ENCODE measurements at places on chromosomes 13 and 19.

DNA sequence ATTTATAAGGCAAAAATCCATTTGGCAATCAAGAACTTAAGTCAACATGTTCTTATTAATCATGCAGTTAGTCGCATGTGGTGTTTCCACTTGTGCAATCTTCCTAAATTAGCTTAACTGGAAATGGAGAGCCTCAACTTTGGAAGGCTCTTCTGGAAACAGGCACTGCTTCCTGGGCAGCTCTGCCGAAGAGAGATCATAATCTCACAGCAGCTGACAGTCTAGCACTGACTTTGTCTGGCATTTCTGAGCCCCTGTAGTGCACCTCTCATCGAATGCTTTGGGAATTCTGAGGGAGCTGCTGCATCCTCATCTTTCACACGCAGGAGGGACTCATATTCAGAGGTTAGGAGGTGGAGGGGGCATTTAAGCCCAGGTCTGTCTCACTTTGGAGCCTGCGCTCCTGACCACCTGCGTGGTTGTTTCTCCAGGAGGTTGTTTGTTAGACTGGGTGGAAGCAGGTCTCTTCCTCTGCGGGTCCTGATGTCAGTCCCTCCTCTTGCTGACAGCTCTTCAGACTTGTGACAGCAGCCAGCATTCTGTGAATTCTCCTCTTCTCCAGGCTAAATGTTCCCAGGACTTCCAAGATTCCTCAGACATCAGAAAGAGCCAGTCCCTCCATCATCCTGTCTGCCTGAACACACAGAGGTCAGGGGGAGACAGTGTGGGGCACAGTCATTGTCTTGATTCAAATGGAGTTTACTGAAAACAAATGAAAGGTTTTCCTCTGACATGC, 100.4 kb upstream of the GJB6 start:
- no peak for DNase-seq

DNA sequence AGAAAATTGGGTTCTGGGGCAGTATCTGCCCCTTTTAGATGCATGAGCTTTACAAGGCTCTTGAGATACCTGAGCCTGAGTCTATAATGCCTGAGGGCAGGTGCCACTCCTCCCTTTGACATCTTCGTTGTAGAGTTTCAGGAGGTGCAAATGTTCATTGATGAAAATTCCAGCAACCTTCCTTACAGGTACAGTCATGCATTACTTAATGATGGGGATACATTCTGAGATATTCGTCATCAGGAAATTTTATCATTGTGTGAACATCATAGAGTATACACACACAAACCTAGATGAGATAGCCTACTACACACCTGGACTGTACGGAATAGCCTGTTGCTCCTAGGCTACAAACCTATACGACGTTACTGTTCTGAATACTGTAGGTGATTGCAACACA, 310.0 kb downstream of the SHISA2 start:
- DNase-seq: no peak

DNA sequence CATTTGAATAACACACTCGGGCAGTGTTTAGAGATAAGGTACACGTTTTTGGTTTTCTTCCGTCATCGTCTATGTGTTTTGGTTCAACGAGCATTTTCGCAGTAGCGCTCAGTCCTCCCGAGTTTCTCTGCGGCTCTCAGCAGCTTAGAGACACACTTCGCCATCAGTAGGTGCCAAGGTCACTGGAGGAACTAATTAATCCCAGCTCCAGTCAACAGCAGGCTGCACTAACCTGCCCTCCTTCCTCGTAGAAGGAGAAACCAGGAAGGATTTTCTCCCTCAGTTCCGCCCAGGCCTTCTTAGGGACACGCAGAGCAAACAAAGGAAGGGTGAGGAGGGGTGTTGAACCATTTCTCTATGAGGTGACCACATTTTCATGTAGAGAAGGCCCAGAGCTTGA, 12.6 kb downstream of the MBNL2 start:
- no peak for DNase-seq

DNA sequence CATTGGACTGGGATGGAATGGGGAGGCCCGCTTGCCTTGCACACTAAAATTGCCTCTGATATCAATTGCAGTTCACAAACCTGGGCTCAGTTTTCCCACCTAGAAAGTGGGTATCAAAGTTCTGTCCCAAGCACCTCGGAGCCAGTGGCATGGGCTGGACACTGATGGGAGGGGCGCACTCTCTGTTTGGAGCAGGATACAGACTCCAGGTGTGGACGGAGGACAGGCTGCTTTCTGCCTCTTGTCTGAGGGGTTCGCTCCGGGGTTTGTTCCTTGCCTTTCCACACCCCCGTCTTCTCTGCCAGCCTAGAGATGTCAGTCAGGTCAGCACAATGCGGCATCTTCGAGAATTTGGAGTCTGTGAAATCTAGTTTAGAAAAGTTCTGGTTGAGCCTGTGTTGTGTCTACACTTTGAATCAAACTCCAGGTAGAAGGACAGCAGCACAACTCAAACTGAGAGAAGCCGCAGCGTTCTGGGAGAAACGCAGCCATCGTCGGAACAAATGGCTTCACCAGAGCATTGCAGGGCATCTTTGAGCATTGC, 141.9 kb downstream of the TEX29 start:
- no peak for DNase-seq

- peak; percentile 12 for DNase-seq
Measured at GRCh38 chr19:16714702-16715287, 4.9 kb upstream of the NWD1 start.

- no peak for DNase-seq
Measured at GRCh38 chr13:40476175-40476958, 190.1 kb downstream of the FOXO1 start.

DNA sequence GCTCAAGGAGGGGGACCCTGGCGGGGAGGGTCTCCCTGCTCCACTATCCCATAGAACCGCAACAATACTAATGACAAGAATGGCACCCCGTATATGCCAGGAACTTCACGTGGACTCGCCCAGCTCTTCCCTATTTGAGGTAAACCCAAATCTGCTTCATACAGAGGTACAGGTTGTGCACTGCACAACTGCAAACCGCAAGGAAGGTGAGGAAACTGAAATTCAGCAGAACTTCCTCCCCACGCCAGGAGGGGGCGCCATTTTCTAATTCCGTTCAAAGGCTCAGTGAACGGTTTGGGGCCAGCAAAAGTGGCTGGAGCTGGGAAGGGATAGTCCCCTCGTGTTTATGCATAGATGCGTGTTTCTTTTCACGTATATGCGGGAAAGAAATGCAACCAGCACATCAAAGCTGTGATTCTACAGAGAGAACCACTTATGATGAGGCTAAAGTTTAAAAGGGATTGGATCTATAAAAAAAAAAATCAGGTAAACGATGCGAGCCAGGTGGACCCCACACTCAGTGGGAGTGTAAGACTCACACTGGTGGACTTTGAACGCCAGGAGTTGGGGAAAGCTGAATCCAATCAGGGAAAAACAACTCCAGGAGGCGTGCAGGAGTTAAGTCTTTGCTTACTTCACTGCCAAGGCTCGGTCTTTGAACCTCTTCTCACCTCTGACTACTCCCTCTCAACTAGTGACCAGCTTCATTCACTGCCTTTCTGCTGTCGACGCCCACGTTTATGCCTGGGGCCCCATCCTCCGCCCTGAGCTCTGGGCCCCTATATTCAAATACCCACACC, 20.3 kb downstream of the C19orf81 start:
- DNase-seq: peak; percentile 15

DNA sequence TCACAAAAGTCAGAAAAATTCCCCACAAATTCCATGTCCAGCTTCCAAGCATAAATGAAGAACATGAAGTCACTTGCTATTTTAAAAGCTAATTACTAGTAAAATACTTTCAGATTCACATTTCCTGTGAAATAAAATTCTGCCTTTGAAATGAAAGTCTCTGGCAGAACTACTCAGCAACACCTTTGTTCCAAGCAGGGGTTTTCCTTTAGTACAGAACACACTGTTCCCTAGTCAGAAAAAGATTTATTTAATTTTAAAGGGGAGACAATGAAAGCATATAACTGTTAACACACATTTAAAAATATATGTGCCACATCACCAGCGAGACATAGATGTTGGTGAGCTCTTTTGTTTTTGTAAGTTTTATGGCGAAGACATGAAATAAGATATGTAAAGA, 26.4 kb upstream of the RAP2A start:
- DNase-seq: no peak

GRCh38 chr13:24527266-24527775, 14.7 kb upstream of the PARP4 start:
- no peak for DNase-seq

DNA sequence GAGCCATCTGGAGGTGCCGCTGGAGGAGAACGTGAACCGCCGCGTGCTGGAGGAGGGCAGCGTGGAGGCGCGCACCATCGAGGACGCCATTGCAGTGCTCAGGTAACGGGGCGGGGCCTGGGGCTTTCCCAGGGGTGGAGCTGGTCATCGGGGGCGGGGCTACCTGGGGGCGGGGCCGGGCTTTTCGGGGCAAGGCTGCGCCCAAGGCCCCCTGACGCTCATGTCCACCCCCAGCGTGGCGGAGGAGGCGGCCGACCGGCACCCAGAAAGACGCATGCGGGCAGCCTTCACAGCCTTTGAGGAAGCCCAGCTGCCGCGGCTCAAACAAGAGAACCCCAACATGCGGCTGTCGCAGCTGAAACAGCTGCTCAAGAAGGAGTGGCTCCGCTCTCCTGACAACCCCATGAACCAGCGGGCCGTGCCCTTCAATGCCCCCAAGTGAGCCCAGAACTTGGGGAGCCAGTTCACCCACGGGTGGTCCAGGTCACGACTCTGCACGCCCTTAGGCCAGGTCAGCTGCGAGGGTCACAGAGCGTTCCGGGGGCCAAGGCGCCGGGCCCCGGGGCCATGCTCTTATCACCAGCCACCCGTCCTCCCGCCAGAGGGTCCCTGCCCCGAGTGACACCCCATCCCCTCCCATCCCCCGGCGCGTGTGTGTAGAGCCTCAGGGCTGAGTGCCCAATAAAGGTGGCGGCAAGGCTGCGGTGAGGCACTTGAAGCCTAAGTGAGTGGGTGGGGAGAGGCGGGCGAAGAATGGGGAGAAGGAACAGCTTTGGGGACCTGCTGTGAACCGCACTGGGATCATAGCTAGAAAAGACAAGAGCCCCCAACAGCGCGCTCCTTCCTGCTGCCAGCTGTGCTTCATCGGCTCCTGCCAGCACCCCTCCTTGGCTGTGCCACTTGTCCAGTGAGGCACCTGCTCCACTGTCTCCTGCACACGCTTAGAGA, 10.7 kb downstream of the CCDC124 start:
- no peak for DNase-seq

GRCh38 chr19:3278294-3278693, 53.8 kb downstream of the CELF5 start:
- DNase-seq: no peak

GRCh38 chr13:48448959-48449614, 36.2 kb upstream of the LPAR6 start:
- DNase-seq: no peak

- DNase-seq: no peak
Measured at GRCh38 chr13:74114202-74114601, 20.0 kb downstream of the KLF12 start.

GRCh38 chr19:33500991-33501390, 20.6 kb downstream of the PEPD start:
- DNase-seq: no peak
